ENCODE measurements at places on chromosomes 11 and 22.

DNA sequence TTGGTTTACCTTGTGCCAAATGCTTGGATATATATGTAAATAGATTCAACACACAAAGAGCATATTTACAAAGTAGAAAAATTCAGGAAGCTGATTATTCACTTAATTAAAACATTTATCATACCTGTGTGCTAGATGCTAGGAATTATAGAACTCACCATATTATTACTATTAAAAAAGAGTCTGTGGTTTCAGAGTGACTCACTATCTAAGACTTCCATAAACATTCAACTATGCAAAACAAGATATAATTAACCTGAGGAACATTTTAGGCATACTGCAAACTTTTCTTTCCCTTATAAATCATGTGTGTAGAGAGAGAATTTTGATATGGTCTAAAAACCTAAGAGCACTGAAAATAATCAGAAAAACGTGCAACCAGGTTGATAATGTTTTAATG lies 27.3 kb downstream of the CTSC start:
- DNase-seq, result no peak

DNA sequence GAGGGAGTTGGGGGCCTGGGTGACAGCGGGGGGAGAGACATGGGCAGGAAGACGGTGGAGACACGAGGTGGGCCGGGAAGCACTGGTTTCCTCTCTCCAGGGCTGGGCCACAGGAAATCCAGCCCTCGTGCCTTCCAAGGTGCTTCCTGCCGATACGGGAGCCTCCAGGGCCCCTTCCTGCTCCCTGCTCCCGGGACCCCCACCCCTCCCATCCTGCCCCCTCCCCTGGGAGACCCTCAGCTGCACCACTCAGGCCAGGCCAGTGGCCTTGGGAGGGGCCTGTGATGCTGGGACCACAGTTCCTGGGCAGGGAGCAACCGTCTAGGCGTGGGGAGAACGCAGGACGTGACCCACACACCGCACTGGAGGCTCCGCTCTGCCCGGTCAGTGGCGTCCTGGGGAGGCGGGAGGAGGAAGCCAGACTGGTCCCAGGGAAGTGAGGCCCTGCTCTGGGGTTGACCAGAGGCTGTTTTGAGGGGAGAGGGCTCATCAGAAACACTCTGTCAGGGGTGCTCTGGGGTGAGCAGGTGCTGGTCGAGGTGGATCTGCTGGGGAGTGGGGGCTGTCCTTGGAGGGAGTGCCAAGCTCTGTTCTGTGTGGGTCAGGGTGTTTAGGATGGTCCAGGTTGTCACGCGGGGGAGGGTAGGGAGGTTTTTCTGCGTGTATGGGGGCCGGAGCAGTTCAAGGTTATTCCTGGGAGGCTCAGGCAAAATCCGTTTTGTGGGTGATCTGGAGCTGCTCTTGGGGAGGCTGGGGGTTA lies at the start of gene SHANK3:
SHANK3 (plus strand) TSS at position 353 of the 760 bp plus-strand sequence.
- DNase-seq, result no peak

DNA sequence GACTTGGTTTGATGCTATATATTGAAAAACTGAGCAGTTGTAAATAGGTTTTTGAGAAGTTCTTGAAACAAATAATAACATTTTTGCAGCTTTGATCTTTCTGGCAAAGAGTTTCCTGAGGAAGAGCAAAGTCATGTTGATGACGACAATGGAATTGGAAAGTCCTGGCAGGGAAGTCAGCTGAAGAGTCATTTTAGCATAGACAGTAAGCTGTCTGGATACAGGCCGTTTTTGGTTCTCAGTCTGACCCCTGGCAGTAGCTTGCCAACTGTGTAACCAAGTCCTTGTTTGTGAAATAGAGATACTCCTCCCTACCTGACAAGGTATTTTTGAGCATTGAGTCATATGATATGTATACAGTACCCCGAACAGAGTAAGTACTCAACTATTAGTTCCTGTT lies 193.3 kb downstream of the C11orf91 start:
- DNase-seq, result no peak

DNA sequence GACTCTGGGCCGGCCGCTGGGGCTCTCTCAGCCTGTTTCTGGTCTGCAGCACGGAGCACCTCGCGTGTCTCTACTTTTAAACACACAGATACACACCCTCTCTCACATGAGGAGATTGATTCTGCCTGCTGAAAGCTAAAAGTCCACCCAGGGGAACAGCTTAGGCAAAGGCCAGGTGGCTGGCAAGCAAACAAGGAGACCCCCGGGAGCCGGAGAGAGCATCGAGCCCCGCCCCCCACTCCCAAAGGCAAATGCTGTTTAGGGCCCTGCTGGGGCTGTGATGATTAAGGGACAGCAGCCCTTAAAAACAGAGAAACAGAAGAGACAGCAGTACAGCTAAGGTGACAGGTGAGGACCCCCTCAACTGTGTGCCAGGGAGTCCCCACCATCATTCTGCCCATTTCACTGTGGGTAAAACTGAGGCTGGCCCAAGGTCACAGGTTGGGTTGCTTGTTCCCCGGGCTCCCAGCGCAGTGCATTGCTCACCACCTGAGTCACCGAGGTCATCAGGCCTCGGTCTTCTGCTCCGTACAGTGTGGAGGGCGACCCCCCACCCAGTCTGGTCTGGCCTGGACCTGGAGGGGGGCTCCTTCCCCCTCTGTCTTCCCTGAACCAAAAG lies 6.8 kb downstream of the CABP7 start:
- DNase-seq, result no peak

GRCh38 chr11:65547446-65548125 lies 10.6 kb downstream of the LTBP3 start:
- no peak for DNase-seq

- DNase-seq, result no peak
Observed at GRCh38 chr22:50585238-50585637, 2.6 kb upstream of the CHKB start.

DNA sequence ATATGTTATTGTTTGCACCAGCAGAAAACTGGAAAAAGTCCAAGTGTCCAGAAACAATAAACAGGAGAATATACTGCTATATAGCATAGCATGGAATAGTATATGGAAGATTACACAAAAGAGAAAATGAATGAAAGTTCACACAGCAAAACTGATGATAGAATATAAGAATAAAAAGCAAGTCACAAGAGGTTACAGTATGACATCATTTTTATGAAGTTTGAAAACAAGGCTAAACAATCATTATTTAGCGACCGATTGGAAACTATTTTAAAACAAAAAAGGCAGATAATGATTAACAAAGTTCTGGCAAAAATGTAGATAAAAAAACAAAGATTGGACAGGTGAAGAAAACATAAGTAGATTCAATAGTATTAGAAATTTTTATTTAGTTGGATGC lies 47.1 kb downstream of the SOX6 start:
- DNase-seq, result no peak

- DNase-seq, result no peak
Observed at GRCh38 chr22:45064313-45065278, 54.8 kb upstream of the PHF21B start.

DNA sequence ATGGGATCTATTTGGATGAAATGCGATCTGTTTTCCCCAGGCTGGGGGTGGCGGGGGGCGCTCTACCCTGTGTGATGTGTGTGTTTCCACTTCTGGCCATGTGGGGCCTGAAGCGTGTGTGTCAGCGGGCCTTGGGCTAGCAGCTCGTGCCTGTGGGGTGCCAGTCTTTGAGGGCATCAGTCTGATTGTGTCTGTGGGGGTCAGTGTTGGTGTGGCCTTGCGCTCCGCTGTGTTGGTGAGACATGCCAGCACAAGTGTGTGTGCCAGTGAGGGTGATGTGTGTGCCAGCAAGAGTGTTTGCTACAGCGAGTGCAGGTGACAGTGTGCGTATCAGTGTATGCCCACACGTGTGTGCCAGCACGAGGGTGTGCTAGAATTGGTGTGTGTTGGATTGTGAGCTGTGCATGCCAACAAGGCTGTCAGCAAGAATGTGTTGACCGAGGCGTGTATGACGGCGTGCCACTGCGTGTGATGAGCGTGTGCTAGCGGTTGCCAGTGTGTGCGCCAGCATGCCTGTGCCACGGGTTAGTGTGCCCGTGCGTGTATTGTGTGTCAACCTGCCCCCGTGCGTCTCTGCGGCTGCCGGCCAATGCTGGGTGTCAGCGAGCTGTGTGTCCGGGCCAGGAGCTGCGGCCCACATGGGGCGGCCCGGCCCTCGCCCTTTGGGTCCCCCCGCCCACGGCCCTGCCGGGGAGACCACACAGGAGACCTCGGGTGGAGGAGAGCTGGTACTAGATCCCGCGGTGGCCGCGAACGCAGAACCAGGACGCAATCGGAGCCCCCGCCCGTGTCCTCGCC lies 519 bp downstream of the ARRB1 start:
- no peak for DNase-seq

GRCh38 chr11:2104524-2105440 lies 34.4 kb downstream of the IGF2 start:
- DNase-seq, result no peak

DNA sequence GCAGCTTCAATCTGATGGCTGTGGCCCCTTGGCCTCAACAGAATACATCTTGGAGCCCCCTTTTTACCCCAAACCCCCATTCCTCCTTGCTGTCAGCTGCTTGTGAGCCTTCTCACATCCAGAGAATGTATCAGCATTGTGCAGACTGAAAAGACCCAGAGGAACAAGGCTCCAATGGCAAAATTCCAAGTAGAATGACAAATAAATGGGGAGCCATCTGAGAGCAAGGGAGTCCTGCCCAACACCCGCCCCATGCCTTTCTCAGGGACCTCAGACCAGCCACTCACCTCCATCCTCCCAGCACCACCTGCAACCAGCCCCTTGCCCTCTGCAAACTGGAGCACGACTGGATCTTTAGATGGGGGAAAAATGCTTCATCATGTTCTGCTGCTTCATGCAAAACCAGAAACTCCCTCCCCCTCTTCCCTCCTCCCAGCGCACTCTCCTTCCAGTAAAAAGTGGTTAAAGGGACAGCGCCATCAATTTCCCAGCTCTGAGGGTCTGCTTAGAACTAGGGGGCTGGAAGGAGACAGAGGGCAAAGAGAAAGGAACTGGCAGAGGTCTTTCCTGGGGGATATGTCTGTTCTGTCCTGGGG lies 2.2 kb upstream of the NEFH start:
- DNase-seq, result no peak

DNA sequence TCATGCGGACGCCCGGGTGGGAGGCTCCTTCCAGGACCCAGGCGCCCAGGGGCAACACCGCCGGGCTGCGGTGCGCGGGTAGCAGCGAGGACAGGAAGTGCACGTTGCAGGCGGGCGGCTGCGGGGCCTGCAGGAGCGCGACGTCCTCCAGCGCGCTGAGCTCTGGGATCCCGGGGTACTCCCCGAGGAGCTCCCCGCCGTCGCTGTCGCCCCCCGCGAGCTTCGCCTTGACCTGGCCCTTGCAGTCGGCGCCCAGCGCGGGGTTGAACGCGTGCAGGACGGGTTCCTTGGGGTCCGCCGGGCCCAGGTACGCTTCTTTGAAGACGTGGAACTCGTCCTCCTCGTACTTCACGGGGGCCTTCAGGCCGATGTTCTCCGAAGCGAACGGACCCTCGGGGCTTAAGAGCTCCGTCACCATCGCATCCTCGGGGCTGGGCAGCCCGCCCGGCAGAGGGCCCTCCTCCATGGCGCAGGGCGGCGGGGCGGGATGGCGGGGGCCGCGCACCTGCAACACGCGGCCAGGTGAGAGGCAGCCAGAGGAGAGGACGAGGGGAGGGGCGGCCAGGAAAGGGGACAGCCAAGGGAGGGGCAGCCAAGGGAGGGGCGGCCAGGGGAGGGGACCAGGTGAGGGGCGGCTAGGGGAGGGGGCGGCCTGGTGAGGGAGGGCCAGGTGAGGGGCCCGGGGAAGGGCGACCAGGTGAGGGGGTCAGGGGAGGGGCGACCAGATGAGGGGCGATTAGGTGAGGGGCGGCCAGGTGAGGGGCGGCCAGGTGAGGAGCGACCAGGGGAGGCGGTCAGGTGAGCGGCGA lies 921 bp downstream of the TESMIN start:
- no peak for DNase-seq

DNA sequence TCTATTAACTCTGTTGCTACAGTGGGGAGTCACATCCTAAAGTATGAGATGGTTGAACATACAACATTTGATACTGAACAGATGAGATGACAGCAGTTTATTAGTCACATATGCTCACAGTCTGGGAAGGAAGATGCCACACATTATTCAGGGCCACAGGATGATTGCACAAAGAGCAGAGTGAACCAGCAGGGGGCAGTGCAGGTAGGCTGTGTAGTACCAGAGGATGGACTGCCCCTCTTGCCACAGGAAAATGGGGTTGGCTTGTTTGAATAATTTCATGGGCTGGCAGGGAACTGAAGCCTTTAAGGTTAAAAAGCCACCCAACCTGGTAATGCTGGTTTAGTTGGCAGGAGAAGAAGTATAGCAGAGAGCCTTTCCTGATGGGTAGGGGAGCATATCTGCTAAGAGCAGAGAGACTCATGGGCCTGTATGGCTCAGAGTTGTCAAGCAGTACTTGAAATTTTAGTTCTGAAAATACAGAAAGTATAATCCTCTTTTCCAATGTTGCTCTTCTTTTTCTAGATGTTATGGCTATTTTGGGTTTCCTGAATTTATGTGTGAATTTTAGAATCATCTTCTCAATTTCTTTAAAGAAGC lies 180.4 kb upstream of the B3GAT1 start:
- DNase-seq, result no peak

- no peak for DNase-seq
Observed at GRCh38 chr11:118229274-118229847, 4.5 kb upstream of the JAML start.

- no peak for DNase-seq
Observed at GRCh38 chr22:38165922-38166593, 15.6 kb downstream of the PLA2G6 start.

- no peak for DNase-seq
Observed at GRCh38 chr11:81104051-81104450, 1629.6 kb downstream of the FAM181B start.

DNA sequence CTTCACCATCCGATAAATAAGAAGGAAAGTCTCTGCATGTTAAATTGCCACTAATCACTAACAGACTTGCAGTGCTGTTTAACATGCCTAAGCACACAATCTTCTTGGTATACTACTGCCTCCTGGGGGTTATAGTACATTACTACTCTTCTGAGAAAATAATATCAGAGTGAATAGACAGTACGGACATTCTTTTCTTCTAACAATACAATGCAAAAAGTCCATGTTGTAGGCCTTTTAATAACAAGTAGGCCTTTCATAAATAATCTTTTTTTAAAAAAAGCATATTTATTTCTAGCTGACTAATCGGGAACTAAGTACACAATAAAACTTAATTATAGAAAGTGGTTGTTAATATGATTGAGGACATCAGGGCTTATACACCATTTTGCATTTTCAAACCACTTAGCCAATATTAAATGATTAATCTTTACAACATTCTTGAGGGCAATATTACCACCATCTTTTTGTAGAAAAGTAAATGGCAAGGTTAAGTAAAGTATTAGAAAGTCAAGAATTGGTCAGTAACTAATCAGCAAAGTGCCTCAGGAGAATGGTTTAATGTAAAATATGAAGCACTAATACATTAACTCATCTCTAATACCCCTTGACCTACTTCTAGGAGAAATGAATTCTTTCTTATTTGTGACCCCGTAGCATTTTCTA lies 84.7 kb downstream of the TTC28 start:
- DNase-seq, result no peak
